Amniotic stem cell (primary cell): ENCODE measurements at places on chromosomes 1 and 21.
A peak's percentile ranks its signal among the peaks of the same experiment; 100 is the strongest.

DNA sequence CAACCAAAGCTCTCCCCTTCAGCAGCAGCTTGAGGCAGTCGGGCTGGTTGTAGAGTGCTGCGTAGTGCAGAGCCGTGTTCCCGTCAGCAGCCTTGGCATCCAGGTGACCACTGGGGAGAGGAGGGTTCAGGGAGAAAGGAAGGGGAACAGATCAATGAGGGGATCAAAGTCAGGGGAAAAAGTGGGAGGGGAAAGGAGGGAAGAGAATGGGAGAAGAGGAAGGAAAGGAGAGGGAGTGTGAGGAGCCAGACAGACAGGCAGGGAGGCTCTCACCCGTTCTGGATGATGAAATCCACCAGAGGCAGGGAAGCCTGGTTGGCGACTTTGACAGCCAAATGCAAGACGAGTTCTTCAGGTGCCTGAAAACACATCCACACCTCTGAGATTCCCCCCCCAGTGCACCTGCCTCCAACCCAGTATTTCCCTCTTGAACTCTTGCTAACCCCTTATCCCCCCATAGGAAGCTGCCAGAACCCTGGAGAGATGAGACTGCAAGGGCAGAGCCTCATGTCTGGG is 9.8 kb upstream of the TCEA3 start:
- no peak for DNase-seq

GRCh38 chr1:163305441-163305840 is 16.3 kb upstream of the NUF2 start:
- no peak for DNase-seq

- no peak for DNase-seq
These were observed 104.4 kb upstream of the GNG12 start for GRCh38 chr1:67937651-67938050.

- DNase-seq: no peak
These were observed 491.3 kb upstream of the VAMP3 start for GRCh38 chr1:7279769-7280168.

GRCh38 chr1:32636914-32637645 is 13.3 kb downstream of the ZBTB8OS start:
- DNase-seq: no peak

DNA sequence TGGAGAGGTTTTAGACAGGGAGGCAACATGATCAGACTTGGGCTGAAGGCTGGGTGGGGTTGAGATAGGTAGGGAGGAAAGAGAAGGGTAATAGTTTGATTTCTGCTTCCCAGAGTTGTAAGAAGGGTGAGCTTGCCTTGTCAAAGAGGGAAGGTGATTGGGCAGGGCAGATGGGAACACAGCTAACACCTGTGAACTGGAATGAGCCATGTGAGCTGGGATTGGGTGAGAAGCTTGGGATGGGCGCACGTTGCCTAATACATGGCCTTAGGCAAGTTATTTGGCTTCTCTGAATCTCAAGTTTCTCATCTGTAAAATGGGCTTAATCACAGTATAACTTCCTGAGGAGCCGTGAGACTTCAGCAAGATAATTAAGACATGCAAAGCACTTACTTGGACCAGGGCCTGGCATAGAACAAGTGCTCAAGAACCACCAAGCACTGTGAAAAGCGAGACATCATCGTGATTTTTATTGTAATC is 33.8 kb upstream of the ID3 start:
- no peak for DNase-seq

DNA sequence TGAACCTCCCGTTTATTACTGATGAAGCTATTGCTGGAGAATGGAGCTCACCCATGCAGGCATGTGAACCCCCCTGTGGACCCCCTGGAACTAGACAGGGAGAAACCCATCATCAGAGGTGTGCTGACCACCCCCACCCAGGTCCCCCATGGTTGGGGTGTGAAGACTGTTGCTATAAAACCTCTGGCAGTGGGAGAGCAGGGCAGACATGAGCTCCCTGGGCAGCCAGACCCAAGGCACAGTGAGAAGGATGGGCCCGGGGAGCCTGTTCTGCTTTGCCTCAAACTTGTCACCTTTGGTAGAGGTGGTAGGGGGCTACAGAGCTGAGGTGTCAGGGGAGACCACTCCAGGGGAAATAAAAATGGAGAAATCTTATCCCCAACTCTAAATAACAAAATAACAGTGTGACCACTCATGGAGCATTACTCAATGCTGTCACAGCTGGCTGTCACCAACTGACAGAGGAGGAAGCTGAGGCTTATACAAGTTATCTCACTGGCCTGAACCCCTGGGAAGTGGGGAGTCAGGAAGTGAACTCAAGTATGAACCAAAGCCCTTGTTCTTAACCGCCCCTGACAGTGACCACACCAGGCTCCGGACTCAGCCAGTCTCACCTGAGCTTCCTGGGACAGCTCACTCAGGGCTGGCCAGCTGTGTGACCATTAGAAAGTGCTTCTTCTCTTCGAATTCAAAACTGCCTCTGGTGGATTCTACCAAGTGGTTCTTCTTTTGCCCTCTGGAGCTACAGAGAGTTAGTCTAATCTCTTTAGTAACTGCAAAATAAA is 698.8 kb downstream of the MATN1 start:
- no peak for DNase-seq

DNA sequence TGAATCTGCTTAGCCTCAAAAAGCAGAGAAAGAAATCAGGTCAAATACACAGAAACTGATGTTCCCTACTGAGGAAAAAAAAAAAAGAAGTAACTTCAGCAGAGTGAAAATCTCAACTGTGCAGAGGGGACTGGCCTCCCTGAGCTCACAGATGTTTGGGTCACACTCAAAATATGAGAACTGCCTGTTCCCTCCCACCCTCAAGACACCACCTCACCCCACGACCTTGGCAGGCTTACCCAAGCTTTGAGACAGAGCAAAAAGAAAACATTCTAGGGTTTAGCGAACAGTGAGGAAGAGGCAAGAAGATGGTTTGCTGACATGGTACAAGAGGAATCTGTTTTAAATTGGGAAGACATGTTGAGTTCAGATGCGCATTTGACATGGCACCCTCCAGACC is 48.8 kb downstream of the NID1 start:
- DNase-seq: no peak

DNA sequence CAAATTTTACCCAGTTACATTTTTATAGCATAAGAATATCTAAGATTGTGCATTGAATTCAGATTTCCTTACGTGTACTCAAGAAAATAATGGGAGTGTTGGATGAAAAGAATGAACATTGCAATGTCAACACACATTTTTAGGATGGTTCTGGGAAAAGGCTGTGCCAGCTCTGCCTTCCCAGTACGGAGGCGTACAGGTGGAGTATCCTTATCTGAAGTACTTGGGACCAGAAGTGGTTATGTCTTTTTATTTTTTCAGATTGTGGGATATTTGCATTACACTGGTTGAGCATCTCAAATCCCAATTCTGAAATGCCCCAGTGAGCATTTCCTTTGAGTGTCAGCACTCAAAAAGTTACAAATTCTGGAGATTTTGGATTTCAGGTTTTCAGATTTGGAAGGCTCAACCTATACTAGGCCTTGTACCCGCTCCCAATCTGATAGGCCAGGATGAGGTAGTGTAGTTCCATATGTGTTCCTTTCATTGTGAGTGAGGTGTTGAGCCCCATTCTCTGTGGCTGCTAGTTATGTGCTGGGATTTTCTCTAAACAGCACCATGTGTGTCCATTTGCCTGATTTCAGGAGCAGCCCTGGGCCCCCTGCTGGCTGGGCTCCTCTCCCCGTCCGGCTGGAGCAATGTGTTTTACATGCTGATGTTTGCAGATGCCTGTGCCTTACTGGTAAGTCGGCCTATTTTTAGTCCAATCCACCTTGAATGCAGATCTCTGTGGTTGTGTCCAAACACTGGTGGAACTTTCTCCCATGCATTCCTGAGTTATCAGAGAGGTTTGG is 60.8 kb downstream of the SLC37A1 start:
- no peak for DNase-seq

DNA sequence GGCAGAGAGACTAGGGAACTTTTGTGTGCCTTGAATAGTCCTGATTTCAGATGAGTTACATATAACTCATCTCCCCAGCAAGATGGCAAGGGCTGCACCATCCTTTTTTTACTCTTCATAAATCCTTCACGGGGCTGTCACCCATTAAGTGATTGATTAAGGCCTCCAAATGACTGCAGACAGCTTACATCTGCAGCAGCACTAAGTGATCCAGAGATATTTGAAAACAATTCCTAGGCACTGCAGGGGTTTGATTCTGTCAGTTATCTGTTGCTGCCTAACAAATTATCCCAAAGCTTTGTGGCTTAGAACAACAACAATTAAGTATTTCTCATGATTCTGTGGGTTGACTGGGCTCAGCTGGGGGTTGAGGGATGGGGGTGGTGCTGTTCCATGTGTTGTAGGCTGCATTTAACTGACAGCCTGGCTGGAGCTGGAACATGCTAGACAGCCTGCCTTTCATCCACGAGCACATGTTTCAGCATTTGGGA is 19.3 kb downstream of the TEX38 start:
- DNase-seq: no peak

GRCh38 chr1:116075990-116076389 is 35.2 kb upstream of the MAB21L3 start:
- DNase-seq: no peak

GRCh38 chr21:45135868-45136267 is 61.5 kb downstream of the ADARB1 start:
- DNase-seq: no peak

DNA sequence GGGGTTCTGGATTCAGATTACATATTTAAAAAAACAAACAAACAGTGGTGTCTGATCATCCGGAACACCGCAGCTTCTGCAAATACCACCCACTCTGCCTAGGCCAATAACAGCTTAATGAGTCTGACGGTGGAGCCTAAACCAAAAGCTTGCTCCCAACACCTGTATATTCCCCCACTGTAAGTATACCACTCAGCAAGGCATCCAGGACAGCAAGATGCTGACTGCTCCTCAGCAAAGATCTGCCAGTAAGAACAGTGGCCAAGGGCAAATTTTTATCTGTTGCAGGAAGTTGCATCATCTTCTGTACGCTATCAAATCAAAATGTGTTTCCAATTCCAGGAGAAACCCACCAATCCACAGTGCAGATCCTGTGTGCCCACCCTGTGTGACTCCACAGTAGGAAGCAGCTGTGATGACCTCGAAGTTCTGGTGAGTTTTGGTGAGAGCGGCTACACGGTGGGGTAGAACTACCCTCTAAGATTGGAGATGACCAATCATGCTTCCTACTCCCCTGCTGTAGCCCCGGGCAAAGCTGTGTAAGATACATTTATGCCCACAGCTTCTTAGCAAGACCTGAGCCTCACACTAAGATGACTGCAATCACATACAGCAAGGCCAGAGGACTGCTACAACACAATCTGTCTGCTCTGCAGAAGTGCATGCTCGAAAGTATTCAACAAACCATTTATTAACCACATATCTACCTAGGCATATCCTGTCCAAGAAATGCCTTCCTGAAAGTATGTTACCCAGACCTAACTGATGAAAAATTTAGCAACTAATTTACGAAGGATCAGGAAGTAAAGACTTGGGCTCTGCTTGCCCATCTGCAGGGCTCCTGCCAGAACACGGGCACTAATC is 30.5 kb downstream of the SIPA1L2 start:
- no peak for DNase-seq

DNA sequence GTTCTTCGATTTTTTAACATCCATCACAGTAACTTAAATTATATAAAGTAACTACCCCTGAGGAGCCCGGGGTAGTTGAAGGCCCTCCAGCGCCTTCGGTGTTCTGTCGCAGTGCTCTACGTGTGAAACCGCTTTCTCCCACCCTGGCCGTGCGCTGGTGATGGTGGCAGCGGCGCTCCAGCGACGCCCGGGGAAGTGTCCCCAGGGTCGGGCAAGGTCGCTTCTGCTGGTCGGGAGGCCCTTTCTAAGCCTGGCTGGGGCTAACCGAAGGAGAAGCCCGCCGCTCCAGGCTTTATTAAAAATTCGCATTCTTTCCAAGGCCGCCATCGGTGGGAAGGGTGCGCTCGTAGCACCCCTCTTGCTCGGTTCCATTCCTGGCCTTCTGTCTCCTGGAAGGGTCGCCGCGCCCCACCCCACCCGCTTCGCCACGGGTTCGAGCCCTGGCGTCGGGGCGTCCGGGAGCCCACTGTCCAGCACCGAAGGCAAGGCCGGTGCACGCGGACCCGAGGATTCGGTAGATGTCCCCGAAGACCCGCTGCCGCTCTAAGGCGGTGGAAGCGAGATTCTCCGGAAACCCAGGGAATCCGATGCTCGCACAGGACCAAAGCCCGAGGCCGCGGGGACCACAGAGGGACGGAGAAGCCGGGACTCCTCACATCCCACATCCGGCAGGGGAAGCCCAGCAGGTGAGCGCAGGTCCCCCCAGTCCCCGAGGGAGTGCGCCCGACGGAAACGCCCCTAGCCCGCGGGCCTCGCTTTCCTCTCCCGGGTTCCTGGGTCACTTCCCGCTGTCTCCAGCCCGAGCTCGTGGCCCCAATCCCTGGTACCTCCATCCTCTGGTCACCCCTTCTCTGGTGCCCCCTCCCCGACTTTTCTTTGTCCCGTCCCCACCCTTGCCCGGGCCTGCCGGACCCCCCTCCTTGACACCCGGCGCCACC is 685 bp upstream of the RIPPLY3 start:
- no peak for DNase-seq

- no peak for DNase-seq
These were observed 22.3 kb upstream of the MOB3C start for GRCh38 chr1:46638921-46639320.

DNA sequence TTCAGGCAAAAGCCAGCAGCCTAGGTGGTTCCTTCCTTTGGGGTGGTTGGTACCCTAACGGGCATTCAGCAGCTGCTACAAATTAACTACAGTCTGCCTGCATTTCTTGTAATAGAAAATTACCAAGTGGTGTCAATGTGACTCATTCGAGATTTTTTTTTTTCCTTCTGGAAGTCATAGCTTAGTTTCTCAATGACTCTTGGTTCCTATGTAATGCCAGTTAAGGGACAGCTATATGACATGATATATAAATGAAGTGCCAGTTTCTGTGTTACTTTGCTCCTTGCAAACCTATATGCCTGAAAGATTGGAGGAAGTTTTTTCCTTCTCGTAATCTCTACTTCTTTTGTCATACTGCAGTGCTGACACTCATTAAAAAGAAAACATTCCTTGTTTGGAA is 2.6 kb downstream of the MGST3 start:
- peak; percentile 9 for DNase-seq

GRCh38 chr1:17475752-17476151 is 36.3 kb upstream of the RCC2 start:
- peak; percentile 66 for DNase-seq
